Activated CD8-positive, alpha-beta T cell treated with anti-CD3 and anti-CD28 coated beads for 36 hours (primary cell): ENCODE measurements at places on chromosomes 2 and 18.

DNA sequence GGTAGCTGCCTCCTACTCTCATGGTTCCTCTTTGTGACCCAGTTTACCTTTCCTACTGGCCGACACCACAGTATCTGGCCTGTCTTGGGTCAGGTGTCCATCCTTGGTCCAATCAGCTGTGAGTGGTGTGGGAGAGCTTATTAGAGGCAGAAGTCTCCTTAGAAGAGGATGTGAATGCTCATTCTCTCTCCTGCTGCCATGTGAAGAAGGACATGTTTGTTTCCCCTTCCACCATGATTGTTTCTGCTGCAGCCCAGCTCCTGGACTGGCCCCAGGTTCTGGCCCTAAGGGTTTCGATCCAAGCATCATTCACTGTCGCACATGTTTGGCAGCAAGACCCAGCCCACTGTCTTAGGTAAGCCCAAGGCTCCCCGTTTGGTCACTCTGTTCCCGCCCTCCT lies 55.3 kb upstream of the TGIF1 start:
- DNase-seq, result no peak

DNA sequence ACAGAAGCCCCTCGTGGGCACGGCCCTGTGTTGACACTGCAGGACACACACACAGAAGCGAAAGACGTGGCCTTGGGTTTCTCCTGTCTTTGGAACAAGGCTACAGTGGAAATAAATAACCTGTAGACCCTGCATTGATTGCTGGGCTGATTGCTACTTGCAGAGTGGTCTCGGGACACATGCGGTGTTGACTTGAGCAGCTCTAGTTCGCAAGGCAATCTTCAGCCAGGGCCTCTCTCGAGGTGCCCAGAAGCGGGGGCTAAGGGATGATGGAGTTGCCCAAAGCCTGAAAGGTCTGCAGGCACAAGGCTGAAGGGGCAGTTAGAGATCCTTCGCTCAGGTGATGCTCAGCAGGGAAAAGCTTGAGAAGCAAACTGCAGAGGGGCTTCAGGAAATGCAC lies 180.3 kb downstream of the SEPTIN10 start:
- no peak for DNase-seq

GRCh38 chr2:40118622-40119021 lies 333.3 kb downstream of the SLC8A1 start:
- no peak for DNase-seq

- no peak for DNase-seq
These were observed 48.8 kb upstream of the DTNB start for GRCh38 chr2:25722224-25722623.
